Chondrocyte (in vitro differentiated cells): ENCODE measurements at places on chromosomes 5 and 9. TPM values are rescaled to one million over a fixed set of nuclear protein-coding genes. Genes with fewer than 3 reads are reported as not detected.

LPCAT1 gene
- total RNA-seq: 39.9 to 49.4 TPM (median 46.4 TPM) in 3 replicates

- H3K4me1 ChIP-seq: peaks cover 9% of the 10 kb centered on the region
- H3K27me3 ChIP-seq: no peaks in the 10 kb centered on the region
- DNase-seq: no peak
- no peak overlapping the region for H3K4me3 ChIP-seq
Observed at GRCh38 chr5:3325972-3326840, 269.4 kb upstream of the IRX1 start.

- no peak overlapping the region for H3K4me3 ChIP-seq
- peaks cover 34% of the 10 kb centered on the region for H3K36me3 ChIP-seq
- H3K27me3 ChIP-seq: no peaks in the 10 kb centered on the region
- no peak for DNase-seq
- H3K27ac ChIP-seq: no peak overlapping the region
Observed at GRCh38 chr5:128257076-128257475, 173.5 kb downstream of the SLC12A2 start.

CRHBP gene
- 0.40 TPM in 1 of 3 replicates, not detected in the others for total RNA-seq

DNA sequence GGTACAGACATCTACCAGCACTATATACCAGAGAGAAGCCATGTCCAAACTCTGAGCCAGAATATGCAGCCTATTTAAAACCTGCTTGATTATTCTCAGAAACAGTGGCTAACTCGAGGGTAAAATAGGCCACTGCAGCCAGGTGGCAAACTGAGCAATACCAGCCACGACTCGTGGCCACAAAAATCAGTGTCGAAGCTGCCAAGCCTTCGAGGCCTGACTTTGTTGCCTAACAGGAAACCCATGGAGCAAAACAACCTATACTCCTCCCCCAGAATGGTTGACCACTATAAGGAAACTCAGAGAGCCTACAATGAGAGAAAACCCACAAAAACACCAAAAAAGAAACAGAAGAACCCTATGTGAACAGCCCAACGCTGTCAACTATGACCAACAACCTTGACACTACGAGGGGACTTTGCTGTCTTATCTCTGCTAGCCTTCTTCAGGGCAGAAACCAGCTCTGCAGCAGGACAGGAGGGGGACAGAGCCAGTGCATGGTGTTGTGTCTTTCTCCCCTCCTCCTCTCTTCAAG, 133.8 kb downstream of the TMEM174 start:
- H3K4me3 ChIP-seq: no peak overlapping the region
- H3K4me1 ChIP-seq: peaks cover 40% of the 10 kb centered on the region
- H3K27me3 ChIP-seq: peaks cover 10% of the 10 kb centered on the region
- H3K36me3 ChIP-seq: no peaks in the 10 kb centered on the region
- no peak for DNase-seq
- H3K27ac ChIP-seq: no peak overlapping the region

DNA sequence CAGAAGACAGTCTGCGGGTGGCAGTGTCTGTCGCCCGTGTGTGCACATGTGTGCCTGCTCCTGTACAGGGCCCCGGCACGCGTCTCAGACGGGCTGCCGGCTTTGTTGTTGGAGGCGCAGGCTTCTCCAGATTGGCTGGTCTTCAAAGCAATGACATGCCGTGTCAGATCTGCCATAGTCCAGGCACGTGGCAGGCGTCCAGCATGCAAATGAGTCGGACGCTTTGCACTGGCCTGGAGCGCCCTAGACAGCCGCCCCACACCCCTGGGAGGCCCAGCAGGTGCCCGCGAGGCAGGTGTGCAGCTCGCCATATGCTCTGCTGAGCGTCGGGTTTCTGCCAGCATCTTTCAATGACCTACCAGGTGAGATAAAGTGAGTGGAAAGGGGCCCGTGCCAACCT, 71.5 kb downstream of the GADD45G start:
- DNase-seq: peak; percentile 73
- no peaks in the 10 kb centered on the region for H3K36me3 ChIP-seq
- peaks cover 6% of the 10 kb centered on the region for H3K27me3 ChIP-seq
- no peak overlapping the region for H3K4me3 ChIP-seq
- H3K4me1 ChIP-seq: no peaks in the 10 kb centered on the region

GRCh38 chr9:32722704-32723103, 60.6 kb upstream of the TMEM215 start:
- peaks cover 26% of the 10 kb centered on the region for H3K27me3 ChIP-seq
- H3K4me1 ChIP-seq: no peaks in the 10 kb centered on the region
- H3K36me3 ChIP-seq: no peaks in the 10 kb centered on the region
- H3K4me3 ChIP-seq: no peak overlapping the region
- no peak overlapping the region for H3K27ac ChIP-seq
- DNase-seq: no peak

DNA sequence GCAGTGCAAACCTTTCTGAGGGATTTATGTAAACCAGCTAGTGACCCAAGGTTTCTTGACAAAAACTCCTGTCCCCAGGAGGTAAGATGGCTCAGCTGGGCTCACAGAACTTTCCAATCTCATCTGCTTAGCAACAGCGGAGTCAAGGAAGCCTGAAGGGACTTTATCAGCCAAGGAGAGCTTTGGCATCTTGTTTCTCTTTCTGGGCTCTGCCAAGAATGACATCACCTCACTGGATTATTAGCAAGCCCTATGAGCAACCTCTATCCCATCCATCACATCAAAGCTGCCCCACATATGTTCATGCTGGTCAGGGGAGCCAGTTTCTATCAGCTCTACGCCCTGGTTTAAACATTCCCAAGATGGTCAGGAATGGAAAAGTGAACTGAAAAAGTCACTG, 461.3 kb downstream of the ENC1 start:
- peaks cover 5% of the 10 kb centered on the region for H3K4me1 ChIP-seq
- H3K36me3 ChIP-seq: no peaks in the 10 kb centered on the region
- no peak overlapping the region for H3K4me3 ChIP-seq

DNA sequence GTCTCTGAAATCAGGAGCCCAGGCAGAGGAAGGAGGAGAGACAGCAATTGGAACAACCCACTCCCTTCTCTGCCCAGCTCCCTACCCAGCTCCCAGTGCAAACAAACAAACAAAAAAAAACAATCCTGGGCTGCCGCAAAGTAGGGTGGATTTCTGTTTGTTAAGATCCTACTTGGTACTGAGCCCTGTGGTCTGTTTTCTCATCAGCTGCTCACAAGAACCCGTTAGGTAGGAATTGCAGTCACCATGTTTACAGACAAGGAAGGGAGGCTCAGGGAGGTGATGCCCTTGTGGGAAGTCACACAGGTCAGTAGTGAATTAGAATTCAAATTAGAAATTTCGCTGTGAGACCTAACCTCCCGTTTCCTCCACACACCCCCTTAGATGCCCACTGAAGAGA, 128.8 kb upstream of the RAD23B start:
- H3K4me3 ChIP-seq: no peak overlapping the region
- no peak for DNase-seq
- H3K4me1 ChIP-seq: no peaks in the 10 kb centered on the region
- peaks cover 4% of the 10 kb centered on the region for H3K27me3 ChIP-seq
- H3K36me3 ChIP-seq: no peaks in the 10 kb centered on the region

GRCh38 chr5:6508931-6509330, 60.3 kb downstream of the UBE2QL1 start:
- no peaks in the 10 kb centered on the region for H3K36me3 ChIP-seq
- no peaks in the 10 kb centered on the region for H3K27me3 ChIP-seq
- H3K27ac ChIP-seq: no peak overlapping the region
- peak; percentile 79 for DNase-seq
- no peak overlapping the region for H3K4me3 ChIP-seq

- H3K36me3 ChIP-seq: no peaks in the 10 kb centered on the region
- peaks cover 19% of the 10 kb centered on the region for H3K27me3 ChIP-seq
- DNase-seq: no peak
- H3K27ac ChIP-seq: no peak overlapping the region
- H3K4me3 ChIP-seq: no peak overlapping the region
Observed at GRCh38 chr5:171701100-171701541, 84.5 kb upstream of the SMIM23 start.

DNA sequence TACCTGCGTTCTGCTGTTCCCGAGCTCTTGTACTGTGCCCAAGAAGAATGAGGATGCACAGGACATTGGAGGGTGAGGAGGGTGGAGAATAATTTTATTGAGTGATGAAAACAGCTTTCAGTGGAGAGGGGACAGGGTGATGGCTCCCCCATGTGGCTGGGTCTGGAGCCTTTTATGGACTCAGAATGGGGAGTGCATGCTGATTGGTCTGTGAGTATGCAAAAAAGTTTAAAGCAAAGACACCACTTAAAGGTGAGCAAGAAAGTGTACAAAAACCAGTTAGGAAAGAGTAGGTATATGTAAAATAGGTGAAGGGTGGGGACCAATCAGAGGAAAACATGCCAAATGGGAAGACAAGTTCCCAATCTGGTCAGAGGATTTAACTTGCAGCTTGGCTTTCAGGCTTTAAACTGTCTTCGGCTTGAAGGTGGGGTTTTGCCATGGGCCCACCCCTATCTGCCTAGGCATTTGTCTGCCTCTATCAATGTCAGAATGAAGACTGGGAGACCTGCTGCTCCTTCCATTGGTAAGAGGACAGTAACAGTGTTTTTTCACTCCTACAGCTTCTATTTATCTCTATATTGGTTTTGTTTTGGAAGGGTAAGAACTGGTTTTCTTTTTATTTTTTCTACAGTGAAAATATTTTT, 118.0 kb upstream of the RAI14 start:
- no peaks in the 10 kb centered on the region for H3K36me3 ChIP-seq
- H3K27ac ChIP-seq: peak overlapping the region; percentile 9
- no peak for DNase-seq
- H3K27me3 ChIP-seq: no peaks in the 10 kb centered on the region

BASP1 gene
- total RNA-seq: 181 to 189 TPM (median 182 TPM) in 3 replicates

FXN gene
- 9.6 to 10.5 TPM (median 9.9 TPM) in 3 replicates for total RNA-seq

GALT gene
- total RNA-seq: 35.5 to 51.8 TPM (median 38.2 TPM) in 3 replicates

RBM27 gene
- total RNA-seq: 12.2 to 13.8 TPM (median 13.3 TPM) in 3 replicates
